ENCODE measurements at places on chromosomes 4 and X.

- no peak for DNase-seq
These were observed 37.1 kb upstream of the IRAK1 start for GRCh38 chrX:154056770-154057241.

GRCh38 chr4:158914218-158914617, 145.4 kb downstream of the FNIP2 start:
- no peak for DNase-seq

DNA sequence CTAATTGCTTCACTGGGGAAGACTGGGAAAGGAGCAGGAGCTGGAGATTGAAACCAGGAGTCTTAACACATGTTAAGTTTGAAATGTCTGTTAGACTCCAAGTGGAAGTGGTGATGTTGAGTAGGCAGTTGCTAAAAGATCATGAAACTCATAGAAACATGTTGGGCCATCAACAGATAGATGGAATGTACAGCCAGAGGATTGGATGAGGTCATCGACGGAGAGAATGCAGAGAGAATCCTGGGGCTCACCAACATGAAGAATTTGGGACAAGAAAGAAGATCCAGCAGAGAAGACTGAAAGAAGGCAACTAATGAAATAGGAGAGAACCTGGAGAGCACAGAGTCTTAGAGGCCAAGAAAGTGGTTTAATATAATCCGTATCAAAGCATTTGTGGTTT, 19.4 kb upstream of the TSPAN5 start:
- no peak for DNase-seq

DNA sequence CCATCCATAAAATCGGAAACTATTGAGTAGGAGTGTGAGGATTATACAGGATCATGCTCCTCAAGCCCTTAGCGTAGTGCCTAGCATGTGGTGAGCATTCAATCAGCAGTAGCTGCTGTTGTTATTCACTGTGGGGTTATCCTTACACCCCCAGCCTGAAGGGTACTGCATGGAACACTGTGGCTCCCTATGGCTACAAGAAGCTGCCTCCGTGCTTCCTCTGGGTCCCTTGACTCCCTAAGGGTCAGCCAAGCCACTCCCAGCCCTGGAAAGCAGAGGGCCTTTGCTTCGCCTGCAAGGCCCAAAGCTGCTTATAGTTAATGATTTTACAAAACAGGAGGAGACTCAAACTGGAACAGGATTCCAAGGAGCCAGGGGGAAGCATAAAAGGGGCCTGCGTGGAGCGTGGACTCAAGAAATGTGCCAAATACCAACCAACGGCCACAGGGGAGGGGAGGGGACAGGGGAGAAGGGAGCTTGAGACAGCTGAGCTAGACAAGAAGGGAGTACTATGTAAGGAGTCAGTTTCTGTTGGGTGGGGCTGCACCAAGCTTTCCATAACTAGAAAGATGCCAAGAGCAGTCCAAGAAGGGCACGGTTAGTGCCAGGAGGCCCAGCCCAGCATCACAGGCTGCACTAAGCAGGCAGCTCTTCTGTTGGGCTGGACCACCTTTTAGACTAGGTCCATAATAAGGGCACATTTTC, 15.9 kb downstream of the SEPTIN6 start:
- DNase-seq = no peak

GRCh38 chr4:95248720-95249425, 299.9 kb downstream of the UNC5C start:
- DNase-seq = no peak

DNA sequence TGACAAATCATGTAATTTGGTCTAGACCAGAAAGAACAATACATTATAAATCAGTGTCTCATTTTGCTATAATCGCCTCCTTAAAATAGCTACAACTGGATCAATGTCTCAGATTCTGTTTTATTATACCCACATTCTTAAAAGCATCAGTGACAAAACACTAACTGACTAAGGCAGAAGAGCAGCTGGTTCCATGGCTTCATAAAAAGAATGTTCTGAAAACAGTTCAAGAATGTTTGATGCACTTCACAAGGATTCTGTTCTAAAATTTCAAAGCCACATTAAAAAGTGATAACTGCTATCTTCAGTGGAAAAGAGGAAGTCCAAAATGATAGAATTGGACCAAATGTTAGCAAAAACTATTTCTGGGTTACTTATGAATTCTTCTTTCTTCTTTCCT, 69.8 kb downstream of the COL25A1 start:
- DNase-seq = no peak

DNA sequence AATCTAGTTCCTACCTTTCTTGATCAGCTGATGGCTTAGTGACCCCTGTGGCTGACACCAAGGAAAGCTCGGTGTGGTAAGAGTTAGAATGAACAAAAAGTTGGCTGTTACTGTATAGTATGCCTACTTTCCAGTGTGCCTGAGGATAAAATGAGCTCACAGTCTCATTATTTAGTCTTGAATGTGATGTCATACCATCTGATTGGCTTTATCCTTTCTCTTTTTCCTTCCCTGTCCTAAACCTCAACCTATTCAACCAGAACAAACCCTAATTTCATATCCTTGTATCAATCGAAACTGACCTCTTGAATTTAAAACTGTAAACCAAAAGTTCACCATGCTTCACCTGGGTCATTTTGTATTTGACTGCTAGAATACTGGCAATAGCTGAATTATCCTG, 156.4 kb downstream of the PPARGC1A start:
- no peak for DNase-seq

- DNase-seq = no peak
These were observed 50.4 kb downstream of the FABP2 start for GRCh38 chr4:119271361-119272085.

DNA sequence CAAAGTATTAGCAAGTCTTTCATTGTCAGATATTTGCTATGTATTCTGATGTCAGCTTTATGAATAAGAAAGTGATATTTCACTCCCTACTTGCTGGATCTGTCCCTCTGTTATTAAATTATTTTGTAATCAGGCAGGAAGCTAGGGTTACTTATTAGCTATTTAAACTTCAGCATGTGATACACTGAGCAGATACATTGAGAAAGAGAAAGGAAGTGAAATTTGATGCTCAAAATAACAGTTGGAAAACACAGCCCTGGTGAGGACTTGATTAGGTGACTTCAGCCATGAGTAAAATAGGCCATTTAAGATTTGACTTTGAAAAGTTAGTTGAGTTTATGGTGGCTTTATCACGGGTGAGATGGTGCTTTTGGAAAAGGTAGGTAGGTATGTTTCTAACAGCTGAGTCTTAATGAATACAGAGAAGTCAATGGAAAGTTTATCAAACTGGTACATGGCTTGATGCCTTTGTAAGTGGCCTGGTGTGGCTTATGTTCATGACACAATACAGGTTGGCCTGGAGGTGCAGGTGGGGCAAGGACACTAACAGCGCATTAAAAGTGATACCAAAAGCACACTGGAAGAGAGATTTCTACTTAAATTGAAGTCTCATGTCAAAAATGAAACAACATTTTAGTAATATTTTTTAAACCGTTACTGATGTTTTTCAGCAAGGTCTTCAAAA, 321.2 kb upstream of the SPOCK3 start:
- DNase-seq = no peak

GRCh38 chr4:76373919-76374552, 46.9 kb downstream of the CCDC158 start:
- no peak for DNase-seq
